ENCODE measurements at places on chromosomes 12 and 14.

DNA sequence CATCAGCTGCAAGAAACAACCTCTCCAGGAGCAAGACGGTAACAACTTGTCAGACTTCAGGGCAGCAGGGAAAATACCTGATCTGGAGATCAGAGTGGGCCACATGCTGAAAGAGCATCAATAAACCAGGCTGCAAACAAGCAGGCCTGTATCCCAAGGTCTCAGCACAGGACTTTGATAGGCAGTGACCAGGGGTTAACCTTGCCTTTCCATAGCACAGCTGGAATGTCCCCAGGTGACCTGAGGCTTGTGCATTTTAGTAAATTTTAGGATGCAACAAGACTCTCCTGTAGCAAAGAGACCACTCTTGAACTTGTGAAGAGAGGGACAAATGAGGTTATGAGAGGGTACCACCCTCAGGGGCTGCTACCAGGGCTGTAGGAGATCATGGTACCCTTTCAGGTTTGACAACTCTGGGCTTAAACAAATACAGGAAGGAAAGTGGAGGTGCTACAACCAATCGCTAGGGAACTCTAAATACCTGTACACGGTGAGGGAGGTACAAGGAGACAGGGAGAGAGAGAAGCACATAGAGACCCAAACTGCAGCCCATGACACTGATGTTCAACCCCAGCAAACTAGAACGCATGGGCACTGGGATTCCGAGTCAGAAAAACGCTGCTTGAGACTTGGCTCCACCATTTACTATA, 95.4 kb upstream of the EVL start:
- no peak for DNase-seq

DNA sequence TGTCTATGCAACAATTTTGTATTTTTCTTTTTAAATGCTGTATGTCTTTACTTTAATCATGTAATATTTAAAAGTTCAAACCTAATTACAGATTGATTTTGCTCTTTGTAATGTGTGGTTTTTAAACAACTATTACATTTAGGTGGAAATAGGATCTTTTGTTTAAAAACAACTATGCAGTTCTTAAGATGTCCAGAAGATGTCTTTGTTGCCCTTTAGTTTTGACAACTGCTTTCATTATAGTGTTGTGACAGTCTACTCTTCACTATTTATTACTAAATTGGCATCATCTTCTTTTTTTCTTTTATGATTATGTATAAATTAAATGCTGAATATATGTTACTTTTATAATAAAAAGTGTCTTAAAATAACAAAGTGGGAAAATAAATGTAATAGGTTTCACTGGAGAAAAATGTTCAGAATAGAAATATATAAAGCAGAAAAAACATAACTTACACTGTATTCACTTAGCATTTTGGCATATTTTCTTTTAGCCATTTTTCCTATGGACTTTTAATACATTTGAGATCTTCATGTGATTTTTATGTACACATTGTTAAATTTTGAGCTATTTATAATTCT, 27.1 kb upstream of the PCNX4 start:
- peak; percentile 39 for DNase-seq

DNA sequence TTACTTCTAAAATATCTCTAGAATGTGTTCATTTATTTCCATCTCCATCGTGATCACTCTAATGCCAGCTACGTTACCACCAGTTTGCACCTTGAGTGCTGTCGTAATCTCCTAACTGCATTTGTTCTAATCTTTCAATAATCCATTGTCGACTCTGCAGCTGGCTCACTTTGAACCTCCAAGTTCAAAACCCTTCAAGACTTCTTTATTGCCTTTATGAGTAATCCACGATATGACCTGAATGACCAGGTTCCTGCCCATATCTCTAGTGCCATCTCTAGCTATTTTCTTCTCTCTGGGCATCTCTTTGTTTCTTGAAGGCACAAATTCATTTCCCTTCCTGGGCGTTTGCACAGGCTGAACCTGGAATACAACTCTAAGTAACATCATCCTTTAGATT, 76.7 kb downstream of the SRGAP1 start:
- DNase-seq, result no peak

- no peak for DNase-seq
These were observed 577 bp downstream of the ATG101 start for GRCh38 chr12:52070185-52070925.

GRCh38 chr12:27453421-27453820, 6.9 kb downstream of the SMCO2 start:
- DNase-seq, result no peak

- no peak for DNase-seq
These were observed 47.6 kb downstream of the TMEM30B start for GRCh38 chr14:61233436-61233956.

GRCh38 chr14:99784508-99784907, 8.7 kb upstream of the EML1 start:
- no peak for DNase-seq

DNA sequence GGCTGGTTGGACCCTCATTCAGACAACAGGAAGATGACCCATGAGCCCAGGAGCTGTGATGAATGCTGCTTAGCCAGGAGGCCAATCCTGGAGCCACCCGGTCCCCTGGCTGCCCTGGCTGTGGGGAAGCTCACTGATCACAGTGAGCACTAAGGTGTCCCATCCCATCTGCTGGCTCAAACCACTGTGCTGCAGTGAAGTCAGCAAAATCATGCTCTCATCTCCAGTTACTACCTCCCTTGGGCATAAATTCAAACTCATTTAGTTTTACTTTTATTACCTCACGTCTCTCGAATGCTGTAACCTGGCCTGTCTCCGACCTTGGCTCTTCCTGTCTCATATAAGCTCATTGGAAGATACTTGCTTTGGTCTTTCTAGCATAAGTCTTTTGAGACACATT, 112.4 kb downstream of the APAF1 start:
- no peak for DNase-seq

- DNase-seq, result peak; percentile 38
These were observed 116.6 kb downstream of the ETV6 start for GRCh38 chr12:11765817-11766794.

DNA sequence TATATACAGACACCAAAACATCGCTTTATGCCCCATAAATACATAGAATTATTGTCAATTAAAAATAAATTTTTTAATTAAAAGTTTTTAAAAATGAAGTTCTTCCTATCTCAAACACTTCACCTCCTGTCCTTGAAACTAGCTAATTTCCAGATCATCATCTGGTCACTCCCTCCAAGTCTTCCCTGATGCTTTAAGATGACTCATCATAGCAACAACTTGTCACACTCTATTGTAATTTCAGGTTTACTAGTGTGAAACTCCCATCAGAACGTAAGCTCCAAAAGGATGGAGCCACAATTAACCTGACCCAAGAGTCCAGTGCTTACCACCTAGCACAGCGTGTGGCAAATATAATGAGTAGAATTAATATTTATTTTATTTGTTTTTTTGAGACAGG, 16.3 kb downstream of the GXYLT1 start:
- DNase-seq, result no peak

DNA sequence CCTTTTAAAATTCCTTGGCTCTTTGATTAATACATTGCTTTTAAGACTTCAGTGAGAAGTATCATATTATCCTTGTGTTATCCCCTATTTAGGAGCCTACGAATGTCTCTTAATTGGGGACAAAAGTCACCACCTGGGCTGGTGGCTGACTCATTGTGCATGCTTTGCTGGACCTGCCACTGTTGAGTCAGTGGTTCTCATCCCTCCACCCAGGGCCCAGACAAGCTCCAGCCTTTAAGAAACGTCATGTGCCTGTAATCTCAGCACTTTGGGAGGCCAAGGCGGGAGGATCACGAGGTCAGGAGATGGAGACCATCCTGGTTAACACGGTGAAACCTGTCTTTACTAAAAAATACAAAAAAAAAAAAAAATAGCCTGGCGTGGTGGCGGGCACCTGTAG, 57.9 kb downstream of the OTX2 start:
- DNase-seq, result no peak

- DNase-seq, result no peak
These were observed 24.9 kb downstream of the SPTSSA start for GRCh38 chr14:34436960-34437728.

- no peak for DNase-seq
These were observed 56.4 kb downstream of the TMCC3 start for GRCh38 chr12:94593822-94594442.

DNA sequence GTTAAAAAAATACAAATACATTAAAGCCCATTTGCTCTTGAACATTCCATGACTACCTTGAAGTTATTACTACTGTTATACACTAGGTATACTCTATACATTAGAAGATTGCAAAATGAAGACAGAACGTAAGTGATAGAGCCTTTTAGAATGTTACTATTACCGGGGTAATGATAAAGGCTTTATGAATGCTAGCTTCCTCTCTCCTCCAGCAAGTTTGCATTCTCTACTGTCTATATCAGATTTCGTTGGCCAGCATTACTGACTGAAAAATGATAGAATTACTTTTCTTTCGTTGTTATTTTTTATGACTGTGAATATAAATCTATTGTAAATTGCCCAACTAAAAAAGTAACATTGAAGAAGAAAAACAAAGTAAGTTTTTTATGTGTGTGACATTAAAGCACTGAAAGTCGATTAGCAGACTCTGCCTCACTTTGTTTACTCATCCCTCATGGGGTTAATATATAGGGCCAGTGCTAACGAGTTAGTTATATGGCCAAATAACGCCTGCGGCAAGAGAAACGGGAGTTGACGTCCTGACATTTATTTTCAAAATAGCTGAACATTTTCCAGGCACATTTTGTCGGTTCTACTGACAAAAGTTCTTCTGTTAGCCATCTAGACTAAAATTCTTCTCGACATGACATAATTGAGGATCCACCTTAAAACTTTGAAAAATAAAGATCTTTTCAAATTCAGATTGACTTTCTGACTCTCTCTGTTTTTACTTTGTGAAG, 163.8 kb upstream of the KITLG start:
- DNase-seq, result no peak

GRCh38 chr12:89179245-89179644, 173.1 kb downstream of the DUSP6 start:
- no peak for DNase-seq

- DNase-seq, result peak; percentile 41
These were observed 25.2 kb upstream of the NTN4 start for GRCh38 chr12:95815632-95816212.

- no peak for DNase-seq
These were observed 60.8 kb upstream of the SLC38A4 start for GRCh38 chr12:46886541-46887041.

- no peak for DNase-seq
These were observed 40.6 kb downstream of the IGF1 start for GRCh38 chr12:102439426-102440405.

DNA sequence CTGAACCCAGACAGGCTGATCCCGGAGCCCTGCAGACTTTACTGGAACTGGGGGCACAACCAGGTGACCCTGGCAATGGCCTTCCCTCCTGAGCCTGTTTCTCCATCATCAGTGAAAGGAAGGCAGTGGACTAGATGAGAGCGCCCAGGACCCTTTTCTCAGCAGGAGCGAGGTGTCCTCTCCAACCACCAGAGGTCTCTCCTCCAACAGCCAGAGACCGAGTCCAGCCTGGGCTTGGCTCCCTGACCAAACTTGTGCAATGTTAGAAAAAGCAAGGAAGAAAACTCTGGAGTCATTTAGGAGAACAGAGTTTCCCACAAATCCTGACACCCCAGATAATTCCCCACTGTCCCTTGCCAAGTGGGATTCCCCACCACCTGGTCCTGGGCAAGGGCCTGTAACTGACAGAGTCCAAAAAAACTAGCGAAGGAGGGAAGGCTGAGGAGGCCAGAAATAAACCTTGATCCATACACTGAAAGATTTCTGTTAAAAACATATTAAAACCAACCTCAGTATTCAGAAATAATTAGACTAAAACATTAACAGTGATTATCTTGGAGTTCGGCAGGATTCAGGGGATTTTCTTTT, 9.0 kb downstream of the RPS6KL1 start:
- DNase-seq, result peak; percentile 75

- DNase-seq, result no peak
These were observed 1186.0 kb upstream of the SEL1L start for GRCh38 chr14:82719617-82720016.

GRCh38 chr12:131042834-131043245, 89.1 kb downstream of the ADGRD1 start:
- no peak for DNase-seq

DNA sequence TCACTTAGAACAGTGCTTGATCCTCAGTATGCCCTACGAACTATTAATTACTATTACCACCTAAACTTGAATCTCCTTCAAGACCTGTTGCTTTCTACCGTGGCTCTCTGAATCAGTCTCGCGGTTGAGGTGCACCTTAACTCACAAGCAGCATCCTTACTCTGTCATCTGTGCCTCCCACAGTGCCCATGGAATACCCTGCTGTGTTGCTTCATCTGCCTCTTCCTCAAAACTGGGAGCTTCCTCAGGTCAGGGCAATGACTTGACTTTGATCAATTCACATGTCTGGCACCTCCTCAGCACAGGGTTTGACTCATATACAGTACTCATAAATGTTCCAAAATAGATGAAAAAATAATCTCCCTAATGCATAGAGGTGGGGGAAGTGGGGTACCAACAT, 305.9 kb downstream of the NUAK1 start:
- no peak for DNase-seq

- DNase-seq, result no peak
These were observed 1.1 kb upstream of the ATXN2 start for GRCh38 chr12:111600205-111600642.

Measured in GM13977 (cell line).